SK-N-SH (cell line): ENCODE measurements at places on chromosomes 5 and 9. TPM values are rescaled to one million over a fixed set of nuclear protein-coding genes. Genes with fewer than 3 reads are reported as not detected.

The SLC31A2 gene
- polyA plus RNA-seq: 6.4 and 8.5 TPM in 2 replicates

The PIK3R1 gene
- polyA plus RNA-seq: 2.0 and 2.7 TPM in 2 replicates

The IL7R gene
- 3.0 and 4.5 TPM in 2 replicates for polyA plus RNA-seq

The IGFBPL1 gene
- polyA plus RNA-seq: 0.41 and 1.5 TPM in 2 replicates

The DMRT2 gene
- polyA plus RNA-seq: not detected in 2 replicates

The ZNF300 gene
- polyA plus RNA-seq: 3.5 and 4.9 TPM in 2 replicates

GRCh38 chr5:150122158-150122510, 33.5 kb downstream of the PDGFRB start:
- no peak for DNase-seq

DNA sequence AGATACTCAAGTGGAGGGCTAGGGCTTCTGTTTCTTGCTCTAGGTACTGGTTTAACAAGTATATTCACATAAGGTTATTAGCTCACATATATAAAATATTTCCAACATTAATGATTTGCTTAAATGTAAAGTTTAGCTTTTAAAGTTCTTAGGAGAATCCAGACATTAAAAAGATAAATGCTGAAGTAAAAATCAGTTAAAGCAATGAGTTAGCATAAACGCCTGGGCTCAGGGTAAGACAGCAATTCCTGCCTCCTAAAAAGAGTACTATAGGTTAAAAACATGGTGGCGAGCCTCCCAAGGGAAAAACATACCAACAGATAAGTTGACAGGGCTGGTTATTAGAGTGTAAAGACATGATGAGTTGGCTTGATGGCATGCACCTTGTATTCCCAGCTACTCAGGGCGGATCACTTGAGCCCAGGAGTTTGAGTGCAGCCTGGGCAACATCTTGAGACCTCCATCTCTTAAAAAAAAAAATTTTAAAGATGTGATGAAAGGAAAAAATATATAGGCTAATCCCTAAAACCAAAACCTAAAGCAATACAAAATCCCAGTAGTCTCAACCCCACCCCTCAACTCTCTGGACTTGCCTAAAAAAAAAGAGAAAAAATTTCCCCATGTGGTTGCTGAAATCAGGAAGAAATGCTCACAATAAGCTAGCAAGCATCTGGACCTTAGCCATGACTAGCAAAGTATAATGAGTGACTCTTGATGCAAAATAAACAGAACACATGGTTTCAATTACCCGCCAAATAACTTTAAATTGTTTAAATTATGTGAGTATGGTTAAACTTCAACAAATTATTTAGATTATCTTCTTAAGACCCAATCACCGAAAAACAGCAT, 3.6 kb downstream of the GOLPH3 start:
- peak; percentile 45 for DNase-seq

DNA sequence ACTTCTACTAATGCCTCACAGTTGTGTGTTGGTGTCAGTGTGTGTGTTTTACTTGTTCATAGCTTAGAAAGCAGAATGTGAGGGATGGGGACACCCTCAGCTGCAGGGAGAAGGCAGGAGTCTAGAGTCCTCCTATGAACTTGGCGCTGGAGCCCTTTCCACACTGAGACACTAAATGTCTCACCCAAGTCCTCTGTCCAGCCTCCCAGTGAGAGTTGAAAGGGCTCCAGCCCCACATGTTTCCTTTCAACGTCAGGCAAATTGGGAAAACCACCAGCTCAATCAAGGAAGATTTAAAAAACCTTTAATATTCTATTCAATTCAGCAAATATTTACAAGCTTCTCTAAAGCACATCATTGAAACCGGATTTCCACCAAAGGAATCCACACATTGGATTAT, 167.6 kb upstream of the MSX2 start:
- no peak for DNase-seq

DNA sequence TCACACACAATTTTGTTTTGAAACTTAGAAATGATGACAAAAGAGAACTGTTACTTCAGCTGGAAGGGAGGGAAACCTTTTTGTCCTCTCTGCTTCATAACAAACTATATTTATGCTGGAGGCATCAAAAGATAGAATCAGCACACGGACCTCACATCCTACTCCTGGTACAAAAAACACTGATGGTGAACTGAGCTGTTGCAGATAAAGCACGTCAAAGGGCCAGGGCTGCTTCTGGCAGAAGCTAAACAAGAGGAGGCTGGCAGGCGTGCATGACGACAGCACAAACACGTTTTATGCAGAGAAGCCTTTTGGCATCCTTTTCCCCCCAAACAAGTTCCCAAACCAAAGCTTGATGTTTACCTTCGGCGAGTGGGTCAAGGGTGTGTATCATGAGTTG, 169.6 kb downstream of the SLC24A2 start:
- DNase-seq: peak; percentile 44

DNA sequence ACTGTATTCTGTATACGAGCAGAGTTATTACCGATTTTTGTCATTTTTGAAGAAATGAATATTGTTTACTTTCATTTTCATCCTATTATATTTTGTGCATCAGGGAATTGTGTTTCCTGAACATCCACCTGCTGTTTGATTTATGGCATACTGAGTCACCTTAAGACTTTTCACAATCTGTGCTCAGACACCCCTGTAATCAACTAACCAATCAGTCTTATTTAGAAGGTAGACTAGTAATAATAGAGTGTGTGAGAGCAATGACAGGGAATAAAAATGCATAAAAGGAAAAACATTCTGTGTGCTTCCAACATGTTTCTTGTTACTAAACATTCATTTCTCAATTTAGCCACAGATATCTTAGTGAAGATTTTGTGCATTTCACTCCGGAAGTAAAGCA, 1413.6 kb upstream of the ACO1 start:
- DNase-seq: no peak

GRCh38 chr5:119161430-119161829, 90.5 kb downstream of the DMXL1 start:
- no peak for DNase-seq

DNA sequence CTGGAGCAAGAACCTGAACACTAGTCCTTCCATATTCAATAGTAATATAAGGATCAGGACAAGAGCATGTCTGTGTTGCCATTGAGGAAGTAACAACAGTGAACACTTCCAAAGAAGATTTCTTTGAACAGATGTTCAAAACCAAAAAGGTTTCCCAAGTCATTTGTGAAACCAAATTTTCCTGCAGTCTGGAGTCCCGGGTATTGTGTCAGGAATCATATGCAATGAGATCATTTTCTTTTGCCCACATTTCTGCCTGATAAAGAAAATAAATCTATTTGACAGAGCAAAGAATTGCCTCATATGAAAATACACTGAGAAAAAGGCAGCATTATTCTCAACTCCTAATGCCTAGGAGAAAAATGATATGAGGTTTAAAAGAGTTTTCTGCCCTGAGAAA, 151.7 kb downstream of the SNX18 start:
- DNase-seq: no peak

DNA sequence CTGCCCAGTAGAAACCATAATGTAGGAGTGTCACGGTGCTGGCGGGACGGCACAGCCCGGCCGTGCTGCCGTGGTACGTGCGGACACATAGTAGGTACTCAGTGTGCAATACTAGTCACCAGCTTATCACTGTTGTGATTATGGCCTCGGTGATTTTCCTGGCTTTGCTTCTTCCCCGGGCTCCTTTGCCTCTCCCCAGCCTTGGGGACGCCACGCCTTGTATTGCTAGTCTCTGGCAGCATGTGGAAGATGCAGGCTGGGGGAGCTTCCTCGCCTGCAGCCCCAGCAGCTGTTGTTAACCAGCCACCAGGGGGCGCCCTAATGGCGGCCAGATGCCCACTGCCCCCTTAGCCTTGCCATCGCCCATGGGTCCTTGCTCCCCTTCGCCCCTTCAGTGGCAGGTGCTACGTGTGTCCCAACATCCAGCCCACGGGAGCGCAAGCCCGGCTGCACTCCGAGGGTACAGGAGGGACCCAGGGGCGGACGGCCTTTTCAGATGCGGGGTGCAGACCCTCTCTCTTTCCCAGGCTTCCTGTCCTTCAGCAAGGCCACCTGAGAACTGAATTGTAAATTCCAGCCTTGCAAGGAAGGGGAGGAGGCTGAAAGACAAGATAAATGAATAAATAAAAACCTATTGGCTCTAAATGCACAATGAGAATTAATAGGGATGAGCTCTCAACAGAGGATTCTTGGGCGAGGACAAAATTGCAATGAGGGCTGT, 8.0 kb downstream of the NTNG2 start:
- DNase-seq: peak; percentile 80

DNA sequence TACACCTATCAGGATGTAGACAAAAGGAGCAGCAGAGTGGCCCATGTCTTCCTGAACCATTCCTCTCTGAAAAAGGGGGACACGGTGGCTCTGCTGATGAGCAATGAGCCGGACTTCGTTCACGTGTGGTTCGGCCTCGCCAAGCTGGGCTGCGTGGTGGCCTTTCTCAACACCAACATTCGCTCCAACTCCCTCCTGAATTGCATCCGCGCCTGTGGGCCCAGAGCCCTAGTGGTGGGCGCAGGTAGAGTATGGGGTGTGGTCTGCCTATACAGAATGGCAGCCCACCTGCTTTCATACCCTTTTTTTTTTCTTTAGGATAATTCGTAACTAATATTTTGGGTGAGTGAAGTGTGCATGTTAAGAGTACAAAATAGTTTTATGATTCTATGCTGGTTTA, 1.1 kb downstream of the SLC27A6 start:
- peak; percentile 13 for DNase-seq

DNA sequence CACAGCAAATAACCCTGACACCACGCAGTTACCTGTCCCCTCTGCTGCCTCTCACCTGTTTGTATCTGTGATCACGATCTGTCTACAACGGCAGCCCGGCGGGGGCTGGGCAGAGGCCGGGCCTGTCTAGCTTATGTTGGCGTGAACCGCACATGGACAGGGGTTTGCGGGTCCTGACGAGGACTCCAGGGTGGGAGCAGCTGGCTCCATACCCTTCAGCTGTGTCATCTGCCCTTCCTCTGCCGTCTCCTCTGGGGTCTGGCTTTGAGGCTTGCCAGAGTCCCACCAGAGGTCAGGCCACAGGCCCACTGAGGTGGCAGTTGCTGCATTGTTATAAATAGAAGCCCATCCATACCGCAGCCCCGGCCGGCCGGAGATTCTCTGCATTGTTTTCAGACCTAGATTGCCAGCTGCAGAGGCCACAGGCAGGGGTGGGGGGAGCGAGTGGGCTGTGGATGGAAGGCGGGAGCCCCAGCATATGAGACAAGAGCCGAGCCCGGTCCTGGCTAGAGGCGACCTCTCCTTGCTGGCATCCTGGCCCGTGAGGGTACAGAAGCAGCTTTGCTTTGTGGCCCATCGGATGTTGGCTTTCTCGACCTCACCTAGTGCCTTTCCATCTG, 37.8 kb downstream of the FAM78A start:
- no peak for DNase-seq

DNA sequence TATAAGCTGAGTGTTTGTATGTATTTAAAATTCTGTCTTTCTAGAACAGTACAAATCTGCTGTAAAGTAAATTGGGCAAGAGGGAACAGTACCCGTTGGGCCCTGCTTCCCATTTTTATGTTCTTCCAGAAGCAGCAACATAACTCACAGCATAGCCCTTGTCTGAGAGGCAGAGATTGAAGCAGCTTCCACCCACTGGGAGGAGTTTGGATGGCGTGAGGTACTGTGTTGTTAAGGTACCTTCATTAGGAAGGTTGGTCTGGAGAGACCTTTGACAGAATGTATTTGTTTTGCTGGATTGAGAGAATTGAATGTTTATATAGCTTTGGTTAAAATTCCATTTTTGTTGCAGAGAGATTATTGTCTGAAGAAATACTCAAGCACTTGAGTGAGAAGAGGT, 24.8 kb downstream of the RAI14 start:
- no peak for DNase-seq

- peak; percentile 55 for DNase-seq
Observed at GRCh38 chr9:96219026-96219899, 82.7 kb downstream of the HSD17B3 start.

- peak; percentile 97 for DNase-seq
Observed at GRCh38 chr5:8457187-8458037, 588.5 kb downstream of the MTRR start.

DNA sequence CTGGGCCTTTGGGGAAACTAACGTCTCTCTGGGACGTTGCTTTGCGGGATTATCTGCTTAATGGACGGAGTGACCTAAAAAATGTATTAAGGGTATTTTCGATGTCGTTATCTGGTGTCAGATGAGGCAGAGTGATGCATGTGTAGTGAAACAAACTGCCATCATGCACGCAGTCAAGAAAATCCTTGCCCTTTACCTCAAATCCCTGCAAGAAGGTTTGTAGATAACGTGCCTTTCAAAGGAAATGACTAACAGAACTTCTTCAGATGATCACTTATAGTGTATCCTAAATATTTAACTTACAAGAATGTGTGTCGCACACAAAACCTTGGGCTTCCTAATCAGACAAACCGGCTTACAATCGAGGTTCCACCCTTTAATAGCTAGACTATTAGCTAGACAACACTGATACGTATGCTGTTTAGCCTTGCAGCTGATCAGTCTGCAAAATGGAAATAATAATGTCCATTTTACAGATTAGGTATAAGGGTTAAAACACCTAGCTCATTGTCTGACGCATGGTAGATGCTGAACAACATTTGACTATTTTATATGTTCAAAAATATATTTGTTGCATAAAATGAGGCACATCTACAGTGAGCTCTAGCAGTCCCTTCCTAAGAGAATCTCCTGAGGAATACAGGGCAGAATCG, 541 bp upstream of the TBCA start:
- no peak for DNase-seq

DNA sequence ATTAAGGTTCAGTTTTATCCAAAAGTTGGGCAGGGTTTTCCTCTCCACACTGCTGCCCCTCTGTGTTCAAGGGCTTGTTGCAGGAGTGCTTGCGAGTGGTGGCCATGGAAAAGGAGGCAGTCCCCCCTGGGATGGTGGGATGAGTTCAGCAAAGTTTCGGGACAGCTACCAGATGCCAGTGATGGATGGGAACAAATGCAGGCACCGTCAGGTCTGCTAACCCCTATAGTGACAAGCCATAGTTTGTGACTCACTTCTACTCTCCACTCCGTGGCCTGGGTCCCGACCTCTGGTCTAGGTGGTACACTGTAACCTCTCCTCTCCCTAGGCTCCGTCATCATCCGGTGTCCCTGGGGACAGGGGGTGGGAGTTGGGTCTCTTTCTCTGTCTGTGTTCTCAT, 3.8 kb upstream of the RNF14 start:
- no peak for DNase-seq

DNA sequence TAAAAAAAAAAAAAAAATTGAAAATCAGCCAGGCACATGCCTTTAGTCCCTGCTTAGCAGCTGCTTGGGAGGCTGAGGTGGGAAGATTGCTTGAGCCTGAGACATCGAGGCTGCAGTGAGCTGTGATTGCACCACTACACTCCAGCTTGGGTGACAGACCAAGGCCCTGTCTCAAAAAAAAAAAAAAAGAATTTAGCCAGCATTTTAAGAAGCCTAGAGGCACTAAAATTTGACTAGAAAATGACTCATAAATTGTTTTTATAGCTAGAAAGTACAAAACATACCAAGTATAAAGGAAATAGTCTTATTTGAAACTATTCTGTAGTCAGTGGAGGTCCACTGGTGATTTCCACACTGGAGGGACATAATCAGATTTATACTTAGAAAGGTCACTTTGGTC, 17.5 kb downstream of the LRRC70 start:
- no peak for DNase-seq

GRCh38 chr5:126881821-126882600, 105.1 kb downstream of the LMNB1 start:
- DNase-seq: no peak

GRCh38 chr9:2023532-2023931, 8.4 kb downstream of the SMARCA2 start:
- no peak for DNase-seq
